Stimulated activated CD4-positive, alpha-beta T cell treated with anti-CD3 and anti-CD28 coated beads, Interleukin-4, amount 100 ng/mL, for 24 hours (primary cell): ENCODE measurements at places on chromosomes 7 and 10.

DNA sequence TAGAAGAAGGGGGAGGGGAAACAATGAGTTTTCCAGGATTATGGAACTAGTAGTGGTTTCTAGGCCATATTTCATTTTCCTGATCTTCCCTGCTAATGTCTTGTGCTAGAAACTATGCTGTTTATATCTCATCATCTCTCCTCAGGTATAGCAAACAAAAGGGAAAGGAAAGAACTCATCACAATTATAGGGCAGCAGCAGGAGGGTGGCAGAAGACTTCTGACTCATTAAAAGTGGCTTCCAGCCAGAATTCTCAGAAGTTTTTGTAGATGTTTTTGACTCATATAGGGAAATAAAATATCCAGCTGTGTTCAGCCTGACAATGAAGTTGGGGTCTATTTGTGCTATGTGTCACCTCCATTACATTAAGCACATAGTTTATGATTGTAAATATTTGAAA, 6.5 kb downstream of the AHR start:
- peak; percentile 56 for DNase-seq

DNA sequence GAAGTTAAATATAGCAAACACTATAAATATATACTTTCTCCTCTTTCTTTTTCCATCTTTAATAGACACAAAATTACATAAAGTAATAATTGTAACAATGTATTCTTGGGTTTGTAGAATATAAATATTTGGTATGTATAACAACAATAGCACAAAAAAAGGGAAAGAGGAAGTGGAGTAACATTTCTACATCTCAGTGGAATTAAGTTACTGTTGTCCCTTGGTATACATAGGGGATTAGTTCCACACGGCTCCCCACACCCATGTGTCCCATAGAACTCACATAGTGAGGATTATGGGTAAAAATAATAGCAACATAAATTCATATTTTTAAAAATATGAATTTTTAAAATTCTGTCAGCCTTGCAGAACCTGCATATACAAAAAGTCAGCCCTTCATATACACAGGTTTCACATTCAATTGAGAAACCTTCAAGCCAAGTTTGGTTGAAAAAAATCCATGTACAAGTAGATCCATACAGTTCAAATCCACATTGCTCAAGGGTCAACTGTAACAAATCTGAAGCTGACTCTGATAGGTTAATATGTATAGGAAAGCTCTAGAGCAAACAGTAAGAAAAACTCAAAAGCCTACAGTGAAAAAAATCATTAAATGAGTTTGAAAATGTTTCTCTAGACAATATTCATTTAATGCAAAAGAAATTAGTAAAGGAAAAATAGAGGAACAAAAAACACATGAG, 92.4 kb downstream of the HYCC1 start:
- no peak for DNase-seq

- DNase-seq = no peak
Observed at GRCh38 chr7:26378016-26378415, 86.4 kb downstream of the SNX10 start.

- DNase-seq = no peak
Observed at GRCh38 chr10:79166741-79167140, 98.0 kb downstream of the ZMIZ1 start.

- DNase-seq = no peak
Observed at GRCh38 chr7:37144423-37144822, 304.2 kb downstream of the ELMO1 start.

DNA sequence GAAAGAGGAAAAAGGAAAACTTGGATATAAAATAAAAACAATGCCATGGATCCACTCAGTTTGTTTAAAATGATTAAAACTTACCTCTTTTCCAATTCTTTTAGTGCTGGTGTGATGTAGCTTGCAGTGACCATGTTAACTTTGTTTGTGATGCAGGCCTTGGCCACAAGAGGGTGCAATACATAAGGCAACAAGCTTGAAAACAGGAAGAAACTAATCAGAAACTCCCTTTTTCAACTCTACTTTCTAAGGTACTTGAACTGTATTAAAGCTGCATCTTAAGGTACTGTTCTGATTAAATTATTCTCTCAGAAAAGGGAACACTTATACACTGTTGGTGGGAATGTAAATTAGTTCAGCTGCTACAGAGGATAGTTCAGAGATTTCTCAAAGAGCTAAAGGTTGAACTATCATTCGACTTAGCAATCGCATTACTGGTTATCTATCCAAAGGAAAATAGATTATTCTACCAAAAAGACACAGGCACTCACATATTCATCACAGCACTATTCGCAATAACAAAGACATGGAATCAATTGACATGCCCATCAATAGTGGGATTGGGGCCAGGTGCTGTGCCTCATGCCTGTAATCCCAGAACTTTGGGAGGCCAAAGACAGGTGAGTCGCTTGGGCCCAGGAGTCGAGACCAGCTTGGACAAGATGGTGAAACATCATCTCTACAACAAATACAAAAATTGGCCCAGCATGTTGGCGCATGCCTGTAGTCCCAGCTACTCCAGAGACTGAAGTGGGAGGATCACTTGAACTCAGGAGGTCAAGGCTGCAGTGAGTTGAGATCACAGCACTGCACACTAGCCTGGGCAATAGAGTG, 50.9 kb downstream of the AASS start:
- peak; percentile 39 for DNase-seq
